ENCODE measurements at places on chromosomes 6 and 20.
A peak's percentile ranks its signal among the peaks of the same experiment; 100 is the strongest.

- DNase-seq: no peak
Observed at GRCh38 chr20:61133611-61134010, 118.5 kb upstream of the CDH4 start.

DNA sequence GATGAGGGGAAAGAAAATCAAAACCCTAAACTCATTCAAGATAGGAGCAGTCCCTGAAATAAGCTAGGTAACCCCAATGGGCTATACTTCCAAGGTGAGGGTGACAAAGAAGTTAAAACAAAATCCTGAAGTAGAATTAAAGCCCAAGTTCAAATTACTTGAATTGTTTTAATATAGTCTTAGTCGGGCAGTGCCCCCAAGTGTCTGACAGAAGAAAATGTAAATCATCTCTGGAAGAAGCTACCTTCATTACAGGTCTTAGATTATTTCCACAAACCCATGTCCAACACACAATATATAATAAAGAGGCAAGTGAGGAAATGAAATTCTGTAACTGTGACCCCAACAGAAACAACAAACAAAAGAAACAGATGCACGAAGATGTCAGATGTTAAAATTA, 36.8 kb upstream of the L3MBTL3 start:
- DNase-seq: peak; percentile 18

- peak; percentile 100 for DNase-seq
Observed at GRCh38 chr6:79544939-79545450, 7.8 kb upstream of the LCA5 start.

DNA sequence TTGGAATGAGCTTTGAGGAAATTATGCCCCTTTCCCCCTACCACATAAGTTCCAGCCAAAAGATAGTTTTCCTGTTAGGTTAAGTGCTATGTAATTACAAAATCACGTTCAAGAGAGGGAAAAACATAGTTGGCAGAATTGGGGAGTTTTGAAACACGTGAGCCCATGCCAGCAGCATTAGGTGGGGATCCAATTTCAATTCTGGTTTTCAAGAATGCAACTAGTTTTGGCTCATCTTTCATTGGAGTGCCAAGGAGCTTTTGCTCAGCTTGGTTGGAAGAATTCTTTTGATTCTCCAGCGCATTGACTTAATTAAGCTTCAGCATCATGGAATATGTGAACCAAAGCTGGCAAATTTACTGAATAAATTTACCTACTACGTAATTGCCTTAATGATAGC, 95.9 kb downstream of the SAMD5 start:
- no peak for DNase-seq

GRCh38 chr6:139014945-139015344, 13.6 kb upstream of the ABRACL start:
- no peak for DNase-seq

- no peak for DNase-seq
Observed at GRCh38 chr6:164378330-164378729, 931.1 kb downstream of the C6orf118 start.

- DNase-seq: no peak
Observed at GRCh38 chr6:111782887-111783466, 90.3 kb downstream of the FYN start.

DNA sequence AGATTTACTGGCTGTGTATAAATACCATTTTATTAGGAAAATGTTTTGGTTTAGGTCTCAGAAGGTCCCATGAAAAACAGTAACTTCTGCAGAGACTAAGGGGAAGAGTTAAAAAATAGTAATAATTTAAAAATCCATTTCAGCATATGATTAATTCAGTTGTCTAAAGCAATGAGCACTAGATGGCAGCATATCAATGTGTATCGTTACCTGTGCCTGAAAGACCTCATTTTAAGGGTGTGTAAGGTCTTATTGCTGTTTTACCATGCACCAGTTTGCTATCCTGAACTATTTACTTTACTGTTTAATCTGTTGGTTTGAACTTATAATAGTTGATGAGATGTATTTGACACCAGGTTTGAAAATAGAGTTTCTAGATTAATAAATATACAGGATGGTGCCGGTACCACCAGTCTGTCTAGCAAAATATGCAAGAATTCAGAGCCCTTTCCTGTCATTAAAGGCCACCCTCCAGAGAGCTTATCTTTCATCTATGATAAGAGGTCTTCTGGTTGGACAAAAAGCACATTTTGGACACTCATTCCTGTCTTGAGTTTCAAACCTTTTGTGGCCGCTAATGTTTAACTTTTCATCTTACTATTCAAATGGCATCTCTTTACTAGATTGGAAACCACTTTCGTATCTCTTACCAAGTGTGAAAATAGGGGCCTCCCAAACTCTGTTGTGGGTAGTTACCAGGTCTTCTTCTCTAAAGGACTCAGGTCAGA, 8.9 kb upstream of the AHI1 start:
- DNase-seq: peak; percentile 48

DNA sequence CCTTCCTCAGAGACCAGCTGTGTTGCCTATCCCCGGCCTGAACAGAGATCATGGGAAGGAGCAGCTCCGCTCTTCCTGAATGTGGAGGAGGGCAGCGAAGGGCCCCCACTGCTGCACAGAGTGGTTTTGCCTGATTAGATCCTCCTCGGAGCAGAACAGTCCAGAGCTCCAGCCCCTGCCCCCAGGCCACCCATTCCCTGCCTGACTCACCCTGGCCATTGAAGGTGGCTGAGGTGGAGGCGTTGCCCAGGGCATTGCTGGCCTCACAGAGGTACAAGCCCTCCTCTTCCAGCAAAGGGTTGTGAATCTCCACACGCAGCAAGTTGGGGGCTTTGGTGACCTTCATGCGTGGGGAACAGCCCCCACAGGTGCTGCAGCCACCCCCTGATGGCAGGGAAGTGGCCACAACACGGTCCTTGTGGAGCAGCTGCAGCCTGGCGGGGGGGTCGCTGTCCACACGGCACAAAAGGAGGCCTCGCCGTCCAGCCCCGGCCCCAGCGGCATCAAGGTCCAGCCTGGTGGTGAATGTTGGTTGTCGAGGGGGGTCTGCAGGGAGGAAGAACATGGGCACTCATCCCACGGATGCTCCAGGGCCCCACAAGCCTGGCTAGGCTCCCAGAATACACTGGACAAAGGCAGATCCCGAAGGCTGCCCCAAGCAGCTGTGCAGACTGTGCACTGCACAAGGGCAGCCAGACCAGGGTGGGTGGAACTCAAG, 14.7 kb downstream of the SIGLEC1 start:
- no peak for DNase-seq

- DNase-seq: no peak
Observed at GRCh38 chr20:4947817-4948559, 53.3 kb downstream of the SLC23A2 start.

GRCh38 chr6:37182736-37183590, 13.0 kb downstream of the PIM1 start:
- no peak for DNase-seq

DNA sequence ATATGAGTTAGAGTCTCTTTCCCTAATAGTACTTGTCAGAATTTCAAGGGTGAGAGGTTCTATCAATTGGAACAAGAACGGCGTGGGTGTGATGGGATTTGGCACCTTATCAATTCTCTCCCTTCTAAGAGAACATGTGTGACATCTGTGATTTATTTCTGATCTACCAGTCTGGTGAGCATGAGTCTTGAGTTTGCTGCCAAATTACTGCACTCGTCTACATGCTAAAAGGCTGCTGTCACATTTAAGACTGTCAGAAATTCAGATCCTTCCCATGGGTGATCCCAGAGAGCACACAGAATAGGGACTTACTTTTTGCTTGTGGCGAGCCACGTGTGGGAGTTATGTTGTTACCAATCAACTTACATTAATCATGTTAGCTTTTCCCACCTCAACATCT, 370.2 kb upstream of the SASH1 start:
- DNase-seq: no peak

DNA sequence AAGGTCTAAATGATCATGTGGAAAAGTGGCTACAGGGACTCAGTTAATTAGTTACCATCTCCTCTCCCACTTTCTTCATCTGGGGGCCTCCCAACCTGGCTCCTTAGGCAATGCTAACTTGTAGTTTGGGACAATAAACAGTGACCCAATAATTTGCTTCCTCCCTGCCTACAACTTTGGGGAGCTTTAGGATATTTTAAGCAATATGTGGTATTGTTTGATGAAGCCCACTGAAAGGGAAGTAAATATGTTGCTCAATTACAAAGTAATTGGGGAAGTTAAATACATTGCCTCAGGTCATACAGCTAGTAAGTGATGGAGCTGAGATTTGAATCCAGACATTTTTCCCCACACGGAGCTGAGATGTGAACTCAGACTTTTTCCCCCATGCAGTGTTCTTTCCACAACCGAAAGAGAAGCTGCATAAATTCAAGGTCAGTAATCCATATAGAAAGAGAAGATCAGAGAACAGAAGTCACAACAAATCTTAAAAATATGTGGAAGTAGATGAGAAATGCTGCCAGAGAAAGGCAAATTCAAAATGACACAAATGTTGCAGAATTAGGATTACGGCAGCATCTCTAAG, 26.6 kb downstream of the ZHX3 start:
- no peak for DNase-seq

DNA sequence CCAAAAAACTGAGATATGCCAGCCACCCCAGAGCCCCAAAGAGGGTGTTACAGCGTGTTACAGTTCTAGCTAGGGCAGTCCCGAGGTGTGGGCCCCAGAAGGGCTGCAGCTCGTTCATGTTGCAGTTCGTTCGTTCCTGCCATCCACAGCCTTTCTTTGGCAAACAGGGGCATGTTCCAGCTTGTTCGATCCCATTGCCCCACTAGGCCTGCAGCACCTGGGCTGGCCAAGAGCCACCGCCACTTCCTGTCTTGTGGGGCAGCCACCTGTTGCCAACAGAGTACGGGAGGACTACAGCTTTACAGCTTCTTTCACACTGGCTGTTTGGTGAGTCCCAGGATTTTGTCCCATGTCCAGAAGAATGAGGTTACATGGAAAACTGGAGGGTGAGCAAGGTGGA, 198.1 kb downstream of the MMUT start:
- no peak for DNase-seq

- DNase-seq: no peak
Observed at GRCh38 chr6:117512987-117513573, 30.6 kb downstream of the DCBLD1 start.

DNA sequence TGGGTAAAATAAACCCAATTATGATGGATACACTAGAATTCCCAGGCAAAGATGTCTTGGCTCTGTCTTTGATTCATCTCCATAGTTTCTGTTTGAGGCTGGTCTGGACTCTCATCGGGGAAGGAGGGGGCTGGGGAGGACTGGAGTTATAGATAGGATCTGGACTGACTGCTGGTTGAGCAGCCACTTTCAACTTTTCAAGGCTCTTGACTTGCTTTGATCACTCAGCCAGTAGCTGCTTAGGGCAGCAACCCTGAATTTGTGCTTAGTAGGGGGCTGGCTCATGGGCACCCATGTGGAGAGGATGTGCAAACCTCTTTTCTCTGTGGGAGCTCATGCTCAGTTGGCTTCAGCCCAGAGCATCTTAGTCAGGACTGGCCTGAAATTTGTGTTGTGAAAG, 114.0 kb upstream of the NEDD9 start:
- peak; percentile 78 for DNase-seq

DNA sequence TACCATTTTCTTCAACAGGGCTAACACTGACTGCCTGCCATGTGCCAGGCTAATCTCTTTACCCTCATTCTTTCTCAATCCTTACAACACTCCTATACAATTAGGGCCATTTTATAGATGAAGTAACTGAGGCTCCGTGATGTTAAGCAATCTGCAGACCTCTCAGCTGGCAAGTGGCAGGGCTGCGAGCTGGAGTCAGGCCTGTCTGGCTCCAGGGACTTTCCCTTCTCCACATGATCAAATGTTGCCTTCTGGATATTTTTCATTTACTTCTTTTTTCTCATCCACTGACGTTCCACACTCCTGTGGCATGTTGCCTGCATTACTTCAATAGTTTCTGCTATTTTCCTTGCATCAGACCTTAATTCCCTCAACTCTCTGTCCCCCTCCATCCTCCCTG, 55.2 kb upstream of the TAGAP start:
- no peak for DNase-seq

GRCh38 chr20:58109918-58110635, 118.4 kb downstream of the ANKRD60 start:
- no peak for DNase-seq

DNA sequence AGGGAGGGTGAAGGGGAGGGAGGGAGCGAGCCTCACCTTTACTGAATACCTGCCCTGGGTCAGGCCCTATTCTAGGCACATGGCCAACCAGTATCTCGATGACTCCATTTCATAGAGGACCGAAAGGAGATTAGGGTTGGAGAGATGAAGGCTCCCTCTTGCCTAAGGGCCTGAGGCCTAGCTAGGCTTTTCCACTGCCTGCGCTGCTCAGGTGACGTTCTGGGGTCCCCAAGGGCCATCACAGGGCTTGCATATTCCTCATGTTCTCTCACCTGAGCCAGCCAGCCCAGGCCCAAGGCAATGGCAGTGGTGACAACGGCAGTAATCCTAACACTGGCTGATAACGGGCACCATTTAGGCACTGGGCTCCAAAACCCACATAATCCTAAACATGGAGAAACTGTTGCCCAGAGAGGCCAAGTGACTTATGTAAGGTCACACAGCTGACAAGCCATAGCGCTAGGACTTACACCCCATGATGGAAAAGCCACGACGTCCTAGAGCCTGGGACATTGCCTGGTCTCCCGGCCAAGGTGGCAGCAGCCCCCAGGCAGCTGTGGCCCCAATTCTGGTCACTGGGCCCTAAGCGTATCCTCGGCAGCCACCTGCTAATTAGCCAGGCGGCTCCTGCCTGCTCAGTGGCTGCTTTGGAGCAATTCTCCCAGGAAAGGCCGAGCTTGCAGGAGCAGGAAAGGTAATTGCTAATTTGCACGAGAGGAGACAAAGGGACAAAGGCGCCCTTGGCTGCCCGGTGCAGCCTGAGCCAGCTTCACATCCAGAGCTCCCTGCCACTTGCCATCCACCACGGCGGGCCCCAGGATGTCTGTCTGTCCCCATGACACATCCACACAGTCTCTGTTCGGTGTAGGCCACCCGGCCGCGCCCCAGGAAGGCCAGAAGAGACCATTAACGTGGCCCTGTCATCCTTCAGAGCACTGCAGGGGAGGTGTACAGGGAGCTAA, 21.5 kb downstream of the NOL4L start:
- DNase-seq: no peak

DNA sequence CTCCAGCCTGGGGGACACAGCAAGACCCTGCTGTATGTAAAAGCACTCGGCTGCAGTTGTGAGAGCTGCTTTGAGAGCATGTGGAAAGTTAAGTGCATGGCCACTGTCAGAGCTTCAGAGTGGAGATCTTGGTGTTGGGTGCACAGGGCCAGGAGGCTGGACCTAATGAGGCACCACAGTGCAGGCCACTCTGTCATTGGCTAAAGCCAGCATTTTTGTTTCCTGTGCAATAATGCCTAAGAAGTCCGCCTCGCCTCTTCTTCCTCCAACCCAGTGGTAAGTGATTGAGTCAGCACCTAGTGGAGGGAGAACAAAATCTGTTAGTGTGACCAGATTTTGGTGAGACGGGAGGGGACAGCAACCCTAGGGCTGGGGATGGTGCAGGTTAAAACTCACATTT, 60.6 kb downstream of the SSR1 start:
- DNase-seq: no peak

Data from kidney glomerular epithelial cell (primary cell).